Body of pancreas (tissue), 4 donors: ENCODE measurements at places on chromosomes 7 and 10. TPM values are rescaled to one million over a fixed set of nuclear protein-coding genes. Genes with fewer than 3 reads are reported as not detected.

OPN1SW gene
- not detected for total RNA-seq

NACAD gene
- 0.78 TPM for total RNA-seq

PDGFA gene
- 58.6 TPM for total RNA-seq

PRKG1 gene
- total RNA-seq = 14.2 TPM

IFIT1B gene
- total RNA-seq = not detected

MAGI2 gene
- total RNA-seq = 3.9 TPM

- no peak overlapping the region for H3K4me3 ChIP-seq
- peak overlapping the region; percentile 78 for H3K27ac ChIP-seq
These were observed 67.0 kb upstream of the ARID5B start for GRCh38 chr10:61834519-61834918.

DNA sequence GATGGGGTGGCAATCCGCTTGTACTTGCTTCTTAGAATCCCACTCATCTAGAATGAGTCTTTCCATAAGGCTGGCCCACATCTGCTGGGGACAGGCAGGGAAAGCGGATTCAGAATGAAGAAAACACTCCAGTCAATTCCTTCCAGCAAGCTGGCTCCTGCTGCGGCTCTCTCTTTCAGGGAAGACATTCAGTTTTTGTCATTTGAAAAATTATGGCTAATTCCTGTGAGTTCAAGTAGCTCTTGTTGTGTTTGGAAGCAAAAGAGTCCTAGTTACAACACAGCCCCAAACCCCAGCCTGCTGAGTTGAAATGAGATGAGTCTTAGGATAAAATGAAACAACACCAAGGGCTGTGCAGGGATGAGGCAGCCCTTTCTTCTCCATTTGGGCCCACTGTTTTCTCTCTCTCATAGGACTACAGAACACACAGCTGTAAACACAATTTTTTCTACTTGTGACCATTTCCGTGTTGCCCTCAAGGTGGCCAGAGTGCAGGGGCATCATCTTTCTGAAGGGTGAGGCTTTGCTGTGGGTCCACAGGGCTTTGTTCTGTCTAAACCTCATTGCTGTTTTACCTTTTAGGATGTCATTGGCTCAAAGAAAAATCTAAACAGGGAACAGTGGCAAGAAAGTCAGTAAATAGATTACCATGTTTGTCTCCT, 90.8 kb upstream of the EEPD1 start:
- no peaks in the 10 kb centered on the region for H3K27me3 ChIP-seq
- H3K4me1 ChIP-seq = peaks cover 15% of the 10 kb centered on the region
- no peak for DNase-seq
- H3K4me3 ChIP-seq = no peak overlapping the region
- H3K36me3 ChIP-seq = no peaks in the 10 kb centered on the region
- H3K27ac ChIP-seq = no peak overlapping the region
